Stimulated activated CD4-positive, alpha-beta T cell treated with anti-CD3 and anti-CD28 coated beads, Interleukin-1b, Interleukin-23, amount 100 ng/mL, for 1 hour (primary cell): ENCODE measurements at places on chromosomes 6 and 20.

GRCh38 chr6:113031591-113032238 lies 684.6 kb downstream of the RFPL4B start:
- no peak for DNase-seq

DNA sequence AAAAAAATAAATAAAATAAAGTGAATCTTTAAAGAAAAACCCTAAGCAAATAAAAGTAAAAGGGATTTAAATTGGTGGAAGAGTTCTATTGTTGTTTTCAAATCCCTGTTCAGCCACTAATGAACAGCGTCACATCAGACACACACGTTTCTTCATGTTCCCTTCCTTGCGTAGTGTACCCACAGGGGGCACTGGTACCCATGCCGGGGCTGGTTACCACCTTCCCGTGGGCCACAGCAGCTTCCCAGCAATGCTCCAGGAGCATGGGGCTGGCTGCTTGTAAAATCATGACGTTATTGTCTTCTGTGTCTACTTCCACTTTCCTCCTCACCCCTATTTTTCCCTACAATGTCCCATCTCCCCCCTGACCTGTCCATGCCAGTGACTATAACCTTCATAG lies 988.7 kb downstream of the KIF16B start:
- no peak for DNase-seq

DNA sequence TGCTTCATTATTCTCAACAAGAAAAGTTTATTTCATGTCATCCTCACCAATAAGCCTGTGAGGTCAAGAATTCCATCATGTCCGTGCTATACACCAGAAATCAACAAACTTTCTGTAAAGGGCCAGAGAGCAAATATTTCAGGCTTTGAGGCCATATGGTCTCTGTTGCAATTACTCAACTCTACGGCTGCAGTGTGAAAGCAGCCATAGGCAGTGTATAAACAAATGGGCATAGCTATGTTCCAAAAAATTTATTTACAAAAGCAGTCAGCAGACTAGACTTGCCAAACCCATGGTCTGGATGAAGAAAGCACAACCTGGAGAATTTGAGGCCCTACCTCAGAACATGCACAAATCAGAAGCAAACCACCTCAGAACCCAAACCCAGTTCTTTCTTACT lies 118.5 kb downstream of the PCSK2 start:
- no peak for DNase-seq

DNA sequence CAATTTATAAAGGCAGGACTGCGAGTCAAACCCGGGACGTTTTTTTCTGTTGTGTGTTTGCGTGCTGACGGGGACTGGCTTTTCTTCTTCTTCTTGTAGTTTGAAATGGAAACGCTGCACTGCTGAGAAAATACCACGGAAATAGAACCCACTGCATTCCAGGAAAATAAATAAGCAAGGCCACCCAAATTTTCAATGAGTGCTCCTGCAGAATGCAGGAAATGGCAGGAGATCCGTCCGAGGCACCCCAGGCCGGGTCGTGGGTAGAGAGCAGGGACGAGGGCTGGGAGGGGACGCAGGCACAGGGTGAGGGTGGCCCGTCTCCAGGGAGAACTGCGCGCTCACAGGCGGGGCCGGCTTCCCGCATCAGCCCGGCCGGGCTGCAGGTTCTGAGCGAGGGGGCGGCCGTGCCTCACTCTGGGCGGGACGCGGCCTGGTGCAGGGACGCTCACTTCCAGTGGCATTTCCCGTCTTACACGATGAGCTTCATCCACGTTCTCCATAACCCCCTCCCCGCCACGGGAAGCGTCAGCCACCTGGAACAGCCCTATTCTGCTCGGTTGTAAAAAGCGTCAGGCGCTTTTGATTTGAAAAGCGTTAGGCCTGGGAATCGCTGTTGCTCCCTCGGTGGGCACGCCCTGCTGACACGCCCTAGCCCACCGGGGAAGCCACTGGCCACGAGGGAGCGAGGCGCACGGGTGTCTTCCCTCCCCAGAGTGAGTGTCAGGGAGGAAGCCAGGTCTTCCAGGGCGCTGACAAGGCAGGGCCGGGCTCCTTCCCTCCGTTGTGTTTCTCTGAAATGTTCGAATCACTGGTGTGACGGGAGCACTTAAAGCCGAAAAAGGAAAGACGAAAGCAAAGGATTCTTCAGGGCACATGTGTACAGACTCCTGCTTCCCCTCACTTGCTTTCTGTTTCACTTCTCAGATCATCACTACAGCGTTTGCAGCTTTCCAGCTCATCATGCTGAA lies 17.9 kb upstream of the EXOC2 start:
- DNase-seq, result peak; percentile 18

GRCh38 chr6:24833711-24834386 lies 35.1 kb upstream of the ARMH2 start:
- no peak for DNase-seq

- DNase-seq, result no peak
Observed at GRCh38 chr6:41228616-41229015, 467 bp downstream of the TREML4 start.

DNA sequence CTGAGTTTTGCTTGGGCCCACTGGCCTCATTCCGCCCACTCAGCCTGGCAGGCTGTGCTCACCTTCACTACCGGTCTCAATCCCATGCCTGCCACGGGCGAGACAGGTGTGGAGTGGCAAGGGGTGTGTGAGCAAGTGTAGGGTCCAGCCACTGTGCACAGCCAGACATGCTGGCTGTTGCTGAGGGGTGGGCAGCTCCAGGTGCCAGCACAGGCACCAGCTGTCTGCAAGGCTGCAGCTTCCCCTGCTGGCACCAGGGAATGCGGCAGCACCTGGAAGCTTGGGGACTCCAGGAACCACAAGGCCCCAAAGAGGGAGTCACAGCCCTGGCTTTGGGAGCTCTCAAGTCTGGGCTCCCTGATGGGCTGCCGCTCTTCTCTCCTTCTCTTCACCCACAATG lies 372.7 kb downstream of the CBLN4 start:
- no peak for DNase-seq
